Left cardiac atrium (tissue), 4 donors: ENCODE measurements at places on chromosomes 11 and 22. TPM values are rescaled to one million over a fixed set of nuclear protein-coding genes. Genes with fewer than 3 reads are reported as not detected.

The LGALS1 gene
- 599 TPM for total RNA-seq

The POU2AF2 gene
- not detected for total RNA-seq

The NNMT gene
- 119 TPM for total RNA-seq

The ELP4 gene
- 12.6 TPM for total RNA-seq

The FUT4 gene
- 2.9 TPM for total RNA-seq

The ACR gene
- not detected for total RNA-seq

The ANKK1 gene
- not detected for total RNA-seq

The ACRV1 gene
- total RNA-seq = not detected

The MYOD1 gene
- total RNA-seq = not detected

The DERL3 gene
- 6.5 TPM for total RNA-seq

The SCGB1D2 gene
- not detected for total RNA-seq

The FZD4 gene
- 45.5 TPM for total RNA-seq

The MRPL23 gene
- total RNA-seq = 77.1 TPM

The LRRC74B gene
- not detected for total RNA-seq

The HORMAD2 gene
- total RNA-seq = not detected

The MUS81 gene
- total RNA-seq = 36.1 TPM

The SAA1 gene
- 552 TPM for total RNA-seq

The RIMBP3C gene
- 0.21 TPM for total RNA-seq

The CDCA5 gene
- 0.81 TPM for total RNA-seq

The C22orf42 gene
- total RNA-seq = not detected

The CREB3L1 gene
- total RNA-seq = 20.7 TPM

The PNPLA5 gene
- total RNA-seq = not detected

The TRIM51 gene
- not detected for total RNA-seq

The PYGM gene
- total RNA-seq = 31.3 TPM

The DDI1 gene
- total RNA-seq = not detected

The CD3G gene
- total RNA-seq = 1.4 TPM

The CHCHD10 gene
- total RNA-seq = 1,106 TPM

The GDPD4 gene
- not detected for total RNA-seq

The RABL2B gene
- total RNA-seq = 11.0 TPM

The MMP27 gene
- not detected for total RNA-seq

The HBD gene
- total RNA-seq = not detected

The RFPL3 gene
- not detected for total RNA-seq

The SLC22A6 gene
- not detected for total RNA-seq

The OR51I1 gene
- not detected for total RNA-seq

The IGLL5 gene
- total RNA-seq = 0.77 TPM

The LRRC56 gene
- total RNA-seq = 0.68 TPM

The ARHGAP20 gene
- 4.7 TPM for total RNA-seq

The BATF2 gene
- 1.4 TPM for total RNA-seq

The KDM4D gene
- 0.89 TPM for total RNA-seq

The SHANK3 gene
- total RNA-seq = 19.5 TPM

The PIWIL4 gene
- 1.0 TPM for total RNA-seq

The OR8G1 gene
- not detected for total RNA-seq

The NOX4 gene
- 2.7 TPM for total RNA-seq

The GPHA2 gene
- not detected for total RNA-seq

The INS gene
- not detected for total RNA-seq

The CCDC157 gene
- 0.84 TPM for total RNA-seq

The ISX gene
- not detected for total RNA-seq

The OR11H1 gene
- total RNA-seq = not detected

The NXPE4 gene
- total RNA-seq = not detected

The HBG1 gene
- not detected for total RNA-seq

The GPR152 gene
- not detected for total RNA-seq

The PKDREJ gene
- 0.12 TPM for total RNA-seq

The CEP164 gene
- total RNA-seq = 9.0 TPM

The BIRC3 gene
- total RNA-seq = 7.0 TPM
